ENCODE measurements at places on chromosomes 7 and 10.

DNA sequence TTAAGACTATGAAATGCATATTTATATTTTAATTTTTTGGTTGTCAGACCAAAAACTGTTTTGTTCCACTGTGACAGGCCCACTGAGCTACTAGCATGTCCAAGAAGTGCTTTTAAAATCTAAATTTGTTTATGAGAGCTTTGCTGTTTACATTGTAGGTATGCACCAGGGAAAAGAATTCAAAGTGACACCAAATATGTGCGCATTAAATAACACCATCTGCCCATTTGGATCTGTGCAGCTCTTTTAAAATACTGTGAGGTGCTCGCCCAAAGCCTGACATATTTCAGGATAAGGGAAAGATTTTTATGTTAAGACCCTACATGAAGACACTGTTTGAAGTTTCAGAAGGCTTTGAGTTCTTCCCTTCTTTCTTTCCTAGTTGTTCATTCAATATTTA, 162.9 kb downstream of the ST7 start:
- DNase-seq, result no peak

DNA sequence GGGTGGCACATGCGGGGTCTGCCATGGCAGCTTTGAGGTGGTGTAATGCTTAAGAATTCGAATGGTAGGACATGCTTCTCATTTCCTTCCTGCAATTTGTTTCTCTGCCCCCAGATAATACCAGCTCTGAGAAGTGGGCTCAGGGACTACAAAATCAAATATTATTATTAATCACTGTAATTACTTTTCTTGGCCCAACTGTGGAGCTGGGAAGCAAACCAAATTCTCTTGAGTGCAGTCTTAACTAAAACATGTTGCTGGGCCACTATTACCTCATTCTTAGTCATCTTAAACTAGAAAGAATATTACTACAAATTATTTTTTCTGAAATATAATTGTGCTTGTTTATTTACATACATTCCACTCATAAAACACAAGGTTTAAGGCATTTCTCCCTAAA, 566.7 kb upstream of the NRP1 start:
- no peak for DNase-seq

DNA sequence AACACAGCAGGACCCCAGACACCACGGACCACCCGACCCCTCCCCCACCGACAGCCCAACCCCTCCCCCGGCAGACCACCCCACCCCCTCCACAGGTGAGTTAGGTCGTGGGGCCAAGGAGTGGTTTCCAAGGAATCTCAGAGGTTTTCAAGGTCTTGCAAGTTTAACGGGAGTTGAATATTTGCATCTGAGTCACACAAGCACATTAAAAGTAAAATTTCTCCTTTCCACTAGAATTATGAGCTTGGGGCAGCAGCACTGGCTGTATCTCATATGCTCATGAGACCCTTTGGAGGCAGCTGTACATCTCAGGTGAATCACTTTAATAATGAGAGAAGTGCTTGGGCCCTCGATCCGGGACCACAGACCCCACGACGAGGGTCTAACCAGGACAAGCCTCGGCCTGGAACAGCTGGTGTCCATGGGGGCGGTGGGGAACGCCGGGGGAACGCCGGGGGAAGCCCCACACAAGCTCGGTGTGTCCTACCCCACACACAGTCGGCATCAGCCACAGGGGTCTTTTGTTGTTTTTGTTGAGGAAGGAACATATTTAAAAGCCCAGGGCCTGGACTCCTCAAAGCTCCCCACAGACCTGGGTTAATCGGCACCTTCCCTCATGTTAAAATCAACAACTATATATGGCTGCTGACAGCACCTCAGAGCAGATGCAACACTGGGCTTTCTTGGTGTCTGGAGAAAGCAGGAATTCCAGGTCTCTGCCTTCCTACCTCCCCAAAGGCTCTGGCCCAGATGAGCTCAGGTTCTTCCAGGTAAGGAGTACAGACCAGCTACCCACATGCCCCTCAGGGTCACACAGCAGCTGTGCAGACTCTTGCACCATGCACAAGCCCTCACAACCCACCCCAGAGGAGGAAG, 130.3 kb downstream of the DIP2C start:
- no peak for DNase-seq

DNA sequence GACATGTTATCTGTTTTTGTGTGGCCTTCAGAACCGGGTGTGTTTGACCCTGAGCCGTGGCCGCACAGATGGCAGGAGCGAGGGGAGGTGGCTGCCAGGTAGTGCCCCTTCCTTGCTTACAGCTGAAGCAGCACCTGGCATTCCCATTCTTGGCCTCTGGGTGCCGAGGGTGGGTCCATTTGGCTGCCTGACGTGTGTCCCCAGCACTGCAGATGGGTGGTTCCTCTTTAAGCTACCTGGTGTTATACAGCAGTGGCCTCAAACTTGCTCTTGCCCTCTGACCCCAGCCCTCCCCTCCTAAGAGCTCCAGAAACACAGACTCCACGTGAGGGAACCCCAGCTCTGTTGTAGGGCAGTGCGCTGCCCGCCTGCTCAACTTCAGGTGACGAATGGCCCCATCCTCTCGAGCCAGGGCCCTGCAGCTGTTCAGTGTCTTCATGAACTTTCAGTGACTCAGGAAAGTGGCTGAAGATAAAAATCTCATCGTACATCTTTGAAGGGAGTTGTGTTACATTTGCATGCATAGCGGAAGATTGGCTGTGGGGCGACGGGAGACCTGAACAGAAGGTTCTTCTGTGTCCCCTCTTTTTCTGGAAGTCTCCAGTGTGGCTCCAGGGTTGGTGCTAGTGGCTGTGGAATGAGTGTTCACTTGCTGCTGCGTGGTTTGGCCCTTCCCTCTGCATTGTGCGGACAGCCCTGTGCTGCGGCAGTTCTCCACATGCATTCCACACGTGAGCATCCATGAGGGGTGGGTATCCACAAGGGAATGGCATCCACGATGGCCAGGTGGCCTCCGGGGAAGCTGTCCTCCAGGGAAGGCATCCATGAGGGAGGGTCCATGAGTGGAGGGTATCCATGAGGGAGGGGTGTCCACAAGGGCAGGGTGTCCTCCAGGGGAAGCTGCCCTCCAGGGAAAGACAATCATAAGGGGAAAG, 91.6 kb downstream of the INPP5A start:
- DNase-seq, result no peak

GRCh38 chr10:58152673-58153263, 114.9 kb downstream of the IPMK start:
- DNase-seq, result peak; percentile 15

GRCh38 chr7:41065663-41066062, 637.2 kb downstream of the INHBA start:
- no peak for DNase-seq

DNA sequence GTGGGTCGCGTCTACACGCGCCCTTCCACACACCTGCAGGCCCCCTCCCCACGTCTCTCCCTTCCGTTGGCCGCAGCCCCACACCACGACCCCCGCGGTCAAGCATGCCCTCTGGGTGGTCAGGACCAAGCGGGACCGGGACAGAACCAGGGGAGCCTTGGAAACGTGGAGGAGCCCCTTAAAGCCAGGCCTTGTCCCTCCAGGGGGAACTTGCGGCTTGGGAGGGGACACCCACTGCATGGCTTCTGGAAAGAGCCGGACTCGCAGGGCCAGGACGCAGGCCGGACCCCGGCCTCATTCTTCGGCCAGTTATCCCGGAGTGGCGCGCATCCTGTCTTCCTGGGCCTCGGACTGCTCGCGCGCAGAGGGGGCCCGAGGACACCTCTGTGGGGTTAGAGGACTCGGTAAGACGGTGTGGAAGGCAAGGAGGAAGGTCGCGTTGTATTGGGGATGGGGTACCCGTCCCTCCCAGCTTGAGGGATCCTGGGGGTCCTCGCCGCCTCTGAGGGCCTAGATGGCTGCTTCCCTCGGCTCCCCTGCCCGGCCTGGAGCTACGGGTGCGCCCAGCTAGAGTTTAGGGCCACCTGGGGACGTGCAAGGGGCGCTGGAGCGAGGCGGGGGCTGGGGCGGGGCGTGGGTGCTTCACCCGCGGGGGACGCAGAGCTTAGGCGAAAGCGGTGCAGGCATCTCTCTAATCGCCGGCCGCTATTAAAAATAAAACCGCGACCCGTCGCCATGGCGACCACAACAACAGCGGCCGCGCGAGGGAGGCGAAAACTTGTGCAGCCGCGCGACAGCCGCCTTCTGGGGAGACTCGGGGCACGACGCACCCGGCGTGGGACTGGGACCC, 1.8 kb upstream of the PDGFA start:
- peak; percentile 39 for DNase-seq

- DNase-seq, result peak; percentile 23
Observed at GRCh38 chr10:77643795-77644468, 6.3 kb upstream of the KCNMA1 start.

All from CD4-positive, alpha-beta T cell treated with Interleukin-10 for 1 hour (primary cell).